ENCODE measurements at places on chromosomes 2 and 18.

- no peak for DNase-seq
Measured at GRCh38 chr2:217611056-217611455, 391.7 kb downstream of the TNS1 start.

DNA sequence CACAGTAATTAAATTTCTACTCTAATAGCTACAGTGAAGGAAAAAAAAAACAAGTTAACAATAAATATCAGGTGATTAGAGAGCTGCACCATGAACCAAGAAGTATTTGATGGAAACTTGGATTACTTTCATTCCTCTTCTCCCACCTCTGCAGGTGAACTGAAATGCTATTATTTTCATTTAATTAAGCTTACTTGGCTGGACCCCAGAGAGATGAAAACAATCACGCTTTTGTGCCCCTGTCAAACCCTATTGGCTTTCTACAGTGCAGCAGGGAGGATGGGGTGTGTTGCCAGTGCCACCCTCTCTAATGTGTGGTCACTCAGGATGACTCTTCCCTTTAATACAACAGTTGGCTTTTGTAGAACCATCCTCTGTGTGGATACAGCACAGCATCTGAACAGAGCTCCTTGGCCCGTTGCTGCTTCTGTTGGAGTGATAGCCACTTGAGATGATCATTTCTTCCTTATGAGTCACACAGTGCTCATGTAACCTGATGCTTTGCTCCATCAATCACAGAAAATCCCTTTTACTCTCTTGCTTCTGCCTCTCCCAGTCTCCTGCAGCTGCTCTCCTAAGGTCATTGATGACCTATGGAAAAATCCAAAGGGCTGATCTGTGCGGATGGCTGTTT lies 5.5 kb upstream of the ARL4C start:
- no peak for DNase-seq

GRCh38 chr18:35778850-35779627 lies 193.4 kb upstream of the RMP24 start:
- DNase-seq = no peak

DNA sequence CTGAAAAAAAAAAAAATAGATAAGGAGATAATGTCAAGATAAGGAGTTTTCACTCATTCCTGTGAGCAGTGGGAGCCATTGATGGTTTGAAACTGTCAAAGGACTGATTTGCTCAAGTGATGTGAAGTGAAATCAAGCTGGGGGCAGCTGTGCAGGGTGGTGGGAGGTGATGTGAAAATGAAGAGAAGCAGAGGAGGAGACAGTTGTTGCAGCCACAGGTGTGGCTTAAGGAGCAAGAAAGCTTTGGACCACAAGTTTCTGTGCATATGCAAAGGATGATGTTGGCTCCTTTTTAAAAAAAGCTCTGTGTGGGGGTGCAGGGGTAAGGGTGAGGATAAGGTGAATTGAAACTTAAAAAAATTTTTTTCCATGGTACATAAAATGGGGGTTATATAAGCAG lies 8.3 kb downstream of the EFR3B start:
- DNase-seq = peak; percentile 39

- no peak for DNase-seq
Measured at GRCh38 chr2:211228559-211228958, 672.2 kb downstream of the CPS1 start.

DNA sequence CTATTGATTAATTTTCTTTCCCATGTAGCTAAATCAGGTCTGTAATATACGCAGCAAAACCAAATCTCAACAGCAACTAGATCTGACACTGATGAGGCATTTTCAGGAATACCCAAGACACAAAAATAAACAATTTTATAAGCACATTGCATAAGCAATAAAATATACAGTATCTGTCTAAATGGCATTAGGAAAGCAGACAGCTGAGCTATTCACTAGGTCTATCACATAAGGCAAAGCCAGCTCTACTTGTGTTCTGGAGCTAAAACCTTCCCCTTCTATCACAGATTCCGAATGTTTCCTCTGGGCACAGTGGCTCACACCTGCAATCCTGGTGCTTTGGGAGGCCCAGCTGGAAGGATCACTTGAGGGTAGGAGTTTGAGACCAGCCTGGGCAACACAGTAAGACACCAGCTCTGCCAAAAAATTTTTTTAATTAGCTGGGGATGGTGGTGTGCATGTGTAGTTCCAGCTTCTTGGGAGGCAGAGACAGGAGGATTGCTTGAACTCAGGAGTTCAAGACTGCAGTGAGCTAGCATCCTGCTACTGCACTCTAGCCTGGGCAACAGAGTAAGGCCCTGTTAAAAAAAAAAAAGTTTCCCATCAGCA lies 21.1 kb downstream of the PTPN2 start:
- no peak for DNase-seq

- DNase-seq = no peak
Measured at GRCh38 chr2:201307876-201308275, 47.5 kb downstream of the CASP8 start.

GRCh38 chr2:26640781-26641564 lies at the start of gene CIB4:
TSS of gene CIB4 (minus strand) at chr2:26641366. CDS start at chr2:26641314, 52 bp downstream.
- no peak for DNase-seq

DNA sequence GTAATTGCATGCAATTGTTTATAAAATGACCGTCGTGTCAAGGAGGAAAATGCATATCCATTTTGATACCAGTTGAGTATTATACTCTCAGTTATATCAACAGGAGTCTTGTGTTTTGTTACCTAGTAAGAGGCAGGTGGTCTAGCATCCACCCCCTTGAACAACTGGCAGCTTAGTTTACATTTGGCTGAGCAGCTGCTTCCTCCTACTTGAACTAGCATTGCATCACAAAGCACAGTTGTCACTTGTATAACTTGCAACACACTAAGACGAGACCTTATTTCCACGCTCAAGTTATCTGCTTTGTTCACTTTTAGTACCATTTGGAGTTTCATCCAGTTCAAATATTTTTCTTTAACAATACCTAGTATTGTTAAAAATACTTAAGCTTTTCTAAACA lies 75.4 kb upstream of the UBE2E3 start:
- no peak for DNase-seq

DNA sequence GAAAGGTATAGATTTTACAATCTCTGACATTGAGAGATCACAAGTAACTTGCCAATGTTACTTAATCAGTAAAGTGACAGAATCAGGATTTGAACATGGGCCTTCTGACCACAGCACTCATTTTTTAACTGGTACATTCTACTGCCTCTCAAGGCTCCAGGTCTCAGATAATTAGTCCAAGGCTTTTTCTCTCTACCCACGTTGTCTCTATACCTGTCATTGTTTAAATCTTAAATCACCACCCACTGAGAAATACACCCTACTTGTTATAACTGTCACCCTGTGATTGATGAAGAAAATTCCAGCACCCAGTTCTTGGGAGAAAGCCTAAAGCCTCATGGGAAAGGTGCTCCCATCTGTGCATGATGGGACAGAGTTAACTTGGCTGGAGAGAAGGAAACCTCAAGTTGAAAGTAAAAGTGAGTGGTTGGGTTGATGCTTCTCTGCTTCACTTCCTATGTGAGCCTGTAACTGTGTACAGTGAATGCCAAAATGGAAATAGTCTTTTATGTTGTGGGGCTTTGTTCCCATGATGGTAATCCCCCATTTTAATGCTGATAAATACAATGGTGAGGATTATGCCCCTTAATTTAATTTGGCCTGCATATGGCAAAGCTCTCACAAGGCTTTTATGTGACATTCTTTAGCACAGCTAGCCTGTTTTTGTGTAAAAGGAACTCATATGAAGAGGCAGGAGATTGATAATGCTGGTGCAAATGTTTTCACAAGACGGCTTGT lies 190.1 kb upstream of the SP5 start:
- no peak for DNase-seq

GRCh38 chr2:16430846-16431245 lies 234.8 kb downstream of the CYRIA start:
- no peak for DNase-seq

DNA sequence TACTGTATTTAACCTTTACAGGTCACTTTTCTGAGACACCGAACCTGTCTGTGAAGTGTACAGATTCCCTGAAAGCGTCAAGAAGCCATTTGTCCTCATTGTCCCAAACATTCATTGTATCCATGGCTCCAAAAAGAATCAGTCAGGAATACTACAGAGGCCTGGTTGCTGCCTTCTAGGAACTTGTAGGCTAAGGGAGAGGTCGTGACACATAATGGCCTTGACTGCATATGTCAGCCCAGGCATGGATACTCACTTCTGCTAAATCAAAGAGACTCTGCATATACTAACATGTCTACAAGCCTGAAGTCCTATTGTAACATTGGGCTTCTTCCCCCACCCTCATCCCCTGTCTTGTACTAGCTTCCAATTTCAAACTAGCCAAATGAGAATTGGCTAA lies 40.2 kb downstream of the ONECUT2 start:
- no peak for DNase-seq

- DNase-seq = no peak
Measured at GRCh38 chr2:62467475-62468321, 38.3 kb downstream of the TMEM17 start.

GRCh38 chr2:72924353-72925240 lies 7.3 kb downstream of the EMX1 start:
- DNase-seq = no peak

GRCh38 chr2:234368861-234369261 lies 128.0 kb downstream of the ARL4C start:
- no peak for DNase-seq

GRCh38 chr18:41244591-41245037 lies 710.4 kb upstream of the PIK3C3 start:
- DNase-seq = no peak

DNA sequence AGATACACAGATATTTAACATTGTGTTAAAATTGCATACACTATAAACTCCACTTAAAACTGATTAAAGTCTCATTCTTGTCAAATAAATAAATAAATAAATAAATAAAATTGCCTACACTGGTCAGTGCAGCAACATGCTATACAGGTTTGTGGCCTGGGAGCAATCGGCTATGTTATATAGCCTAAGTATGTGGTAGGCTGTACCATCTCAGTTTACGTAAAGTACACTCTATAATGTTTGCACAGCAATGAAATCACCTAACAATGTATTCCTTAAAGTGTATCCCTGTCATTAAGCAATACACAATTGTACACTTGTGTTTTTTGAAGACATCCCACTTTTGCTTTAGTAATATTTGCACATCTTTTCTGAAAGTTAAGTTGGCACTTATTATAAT lies 337.7 kb upstream of the SETBP1 start:
- no peak for DNase-seq

- no peak for DNase-seq
Measured at GRCh38 chr2:216160786-216161185, 51.6 kb downstream of the XRCC5 start.

GRCh38 chr2:211690736-211691135 lies 847.9 kb downstream of the ERBB4 start:
- DNase-seq = no peak

DNA sequence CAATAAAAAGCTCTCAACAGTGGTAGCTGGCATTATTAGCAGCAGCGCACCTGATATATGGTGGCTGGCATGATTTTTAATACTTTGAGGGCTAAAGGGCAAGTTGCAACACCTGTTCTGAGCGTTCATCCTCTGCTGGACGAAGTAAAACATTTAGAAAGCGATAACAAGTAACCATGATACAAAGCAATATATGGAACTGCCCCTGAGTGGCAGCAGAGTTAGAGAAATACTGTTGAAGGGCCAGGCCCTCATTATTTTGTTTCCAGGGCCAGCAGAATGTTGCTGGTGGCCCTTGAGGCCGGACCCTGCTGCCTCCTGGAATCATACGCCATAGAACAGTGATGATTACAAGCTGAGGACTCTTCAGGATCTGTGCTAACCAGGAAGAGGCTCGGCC lies 47.8 kb downstream of the ARHGEF4 start:
- DNase-seq = no peak

- DNase-seq = no peak
Measured at GRCh38 chr2:8394569-8395359, 287.1 kb upstream of the ID2 start.

GRCh38 chr2:138948070-138948539 lies 167.9 kb upstream of the NXPH2 start:
- DNase-seq = no peak

DNA sequence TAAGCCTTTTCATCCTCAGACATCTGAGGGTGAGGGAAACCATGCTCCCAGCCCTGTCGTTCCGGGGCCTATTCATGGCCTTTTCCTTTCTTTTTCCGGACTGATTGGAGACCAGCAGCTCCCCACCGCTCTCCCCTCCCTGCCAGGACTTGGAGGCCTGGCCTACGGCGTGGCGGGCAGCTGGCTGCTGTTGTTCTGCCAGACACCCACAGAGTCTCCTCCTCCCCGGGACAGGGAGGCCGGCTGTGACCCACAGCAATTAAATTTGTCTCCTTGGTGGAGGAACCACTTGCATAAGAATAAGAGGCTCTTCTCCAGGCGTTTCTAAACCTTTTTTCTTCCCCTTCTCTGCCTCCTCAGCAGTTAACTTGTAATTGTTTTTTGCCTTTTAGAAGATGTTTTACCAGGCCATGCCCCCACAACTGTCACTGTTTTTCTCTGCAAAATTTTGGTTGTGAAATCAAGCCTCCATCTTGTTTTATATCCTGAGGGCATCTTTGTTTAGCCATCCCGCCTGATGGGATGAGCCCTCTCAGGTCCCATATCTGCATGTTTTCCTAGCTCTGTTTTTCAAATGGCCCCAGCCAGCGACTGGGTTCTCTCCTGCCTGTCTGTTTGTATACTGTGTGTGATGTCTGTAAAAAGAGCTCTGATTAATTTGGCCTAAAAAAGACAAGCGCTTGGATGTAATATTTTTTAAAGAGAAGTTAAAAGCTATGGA lies 1060.0 kb upstream of the DDX18 start:
- DNase-seq = no peak

- no peak for DNase-seq
Measured at GRCh38 chr2:65059071-65059470, 2.9 kb downstream of the CEP68 start.

DNA sequence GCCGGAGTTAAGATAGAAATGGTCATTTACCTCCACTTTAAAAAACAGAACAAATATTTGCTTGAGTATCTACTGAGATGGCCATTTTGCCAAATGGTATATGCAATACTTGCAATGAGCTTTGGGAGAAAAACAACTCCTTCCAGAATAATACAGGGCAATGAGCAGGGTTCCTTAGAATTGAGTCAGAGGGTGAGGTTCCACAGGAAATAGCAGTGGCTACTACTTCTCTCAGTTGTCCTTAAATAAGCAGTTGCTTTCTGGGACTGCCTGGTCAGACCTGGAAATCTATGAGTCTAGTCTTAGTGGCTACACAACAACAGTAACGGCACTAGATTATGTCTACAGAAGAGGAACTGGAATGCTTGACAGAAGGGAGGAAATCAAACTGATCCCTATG lies 80.9 kb upstream of the CCDC85A start:
- DNase-seq = no peak

DNA sequence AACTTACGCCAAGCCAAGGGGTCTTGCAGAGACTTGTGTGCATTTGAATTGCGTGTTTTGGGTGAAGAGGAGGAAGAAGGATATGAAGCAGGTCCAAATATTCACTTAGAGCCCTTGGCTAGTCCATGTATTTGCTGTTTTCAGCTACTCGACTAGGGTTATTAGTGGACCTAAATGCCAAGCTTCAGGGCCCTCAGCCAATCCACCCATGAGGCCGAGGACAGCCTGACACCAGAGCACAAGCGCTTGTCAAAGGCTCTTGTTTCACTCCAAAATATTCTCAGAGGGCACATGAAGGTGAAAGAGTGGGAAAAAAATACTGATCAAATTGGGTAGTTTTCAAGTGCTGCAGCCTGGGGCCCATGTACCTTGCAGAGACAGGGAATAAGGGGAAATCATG lies 174.8 kb upstream of the ACAA2 start:
- DNase-seq = no peak
